ENCODE measurements at places on chromosomes 2 and 18.

GRCh38 chr2:67777010-67777409, 285.8 kb downstream of the C1D start:
- no peak for DNase-seq

DNA sequence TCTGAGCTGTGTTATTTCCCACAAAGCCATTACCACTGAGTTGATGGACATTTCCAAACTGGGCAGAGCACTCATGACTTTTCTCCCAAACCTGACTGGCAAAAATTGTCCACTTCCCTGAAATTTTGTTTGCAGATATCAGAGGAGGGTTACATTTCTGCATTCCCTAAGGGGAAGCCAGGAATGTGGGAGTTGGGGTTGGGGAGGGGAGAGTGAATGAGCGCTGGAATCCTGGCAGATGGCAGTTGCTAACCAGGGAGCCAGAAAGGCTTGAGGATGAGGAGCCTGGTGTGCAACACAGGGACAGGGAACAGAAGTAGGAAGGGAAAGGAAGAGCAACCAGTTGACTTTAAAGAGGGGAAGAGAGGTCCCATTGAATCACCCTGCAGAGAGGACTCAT, 14.0 kb upstream of the CCNYL1 start:
- no peak for DNase-seq

- DNase-seq: no peak
These were observed 57.8 kb upstream of the ID2 start for GRCh38 chr2:8623958-8624591.

DNA sequence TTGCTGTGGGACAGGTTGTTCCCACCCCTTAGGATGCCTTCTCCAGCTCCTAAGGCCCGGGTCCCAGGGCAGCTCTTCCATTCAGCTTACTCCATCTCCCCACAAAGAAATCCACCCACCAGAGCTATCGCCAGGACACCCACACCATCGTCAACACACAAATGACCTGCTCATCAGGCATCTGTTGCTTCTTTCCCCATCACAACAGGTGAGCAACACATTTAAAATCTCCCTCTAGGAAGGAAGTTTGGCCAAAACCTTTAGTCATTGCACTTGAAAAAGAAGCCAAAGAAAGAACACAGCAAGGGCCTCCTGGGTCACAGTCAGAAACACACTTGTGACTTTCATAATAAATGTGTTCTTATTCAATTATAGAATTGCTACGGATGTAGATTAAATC, 289.0 kb downstream of the PIEZO2 start:
- no peak for DNase-seq

GRCh38 chr2:28469304-28469703, 26.6 kb upstream of the PLB1 start:
- DNase-seq: no peak

DNA sequence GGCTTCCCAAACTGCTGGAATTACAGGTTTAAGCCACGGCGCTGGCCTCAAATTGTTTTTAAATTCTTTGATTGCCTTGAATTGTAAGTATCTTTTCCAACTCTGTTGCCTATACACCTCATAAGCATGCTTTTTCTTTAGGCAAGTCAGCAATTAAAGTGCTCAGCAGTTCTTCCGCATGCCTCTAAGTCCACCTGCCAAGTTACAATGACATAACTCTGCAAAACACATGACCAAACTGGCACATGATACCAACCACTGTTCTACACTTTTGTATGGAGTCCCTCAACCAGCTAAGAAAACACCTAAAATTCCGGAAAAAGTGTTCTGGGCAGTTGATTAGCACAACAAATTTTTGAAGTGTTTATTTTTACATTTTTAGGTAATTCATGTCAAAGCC, 5.1 kb downstream of the TXNL4A start:
- no peak for DNase-seq

DNA sequence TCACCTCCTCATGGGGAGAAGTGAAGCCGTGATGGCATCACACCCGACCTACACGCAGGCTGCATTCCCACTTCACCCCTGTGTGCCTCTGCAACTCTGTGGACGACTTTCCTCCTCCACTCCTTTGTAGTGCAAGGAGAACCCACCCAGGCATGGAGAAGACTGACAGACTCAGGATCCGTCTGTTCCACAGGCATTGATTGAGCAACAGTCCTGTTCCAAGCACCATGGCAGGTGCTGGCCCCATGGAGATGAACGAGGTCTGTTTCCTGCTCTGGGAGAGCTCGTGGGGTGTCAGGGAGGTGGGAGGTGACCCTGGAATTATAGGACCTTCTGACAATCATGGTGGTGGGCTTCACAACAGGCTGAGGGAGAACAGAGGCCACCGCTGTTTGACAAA, 284.7 kb upstream of the HDAC4 start:
- DNase-seq: no peak

Measured in activated CD4-positive, alpha-beta T cell treated with anti-CD3 and anti-CD28 coated beads, Interleukin-2, amount 50 U/mL, for 16 hours (primary cell).